Activated CD8-positive, alpha-beta memory T cell treated with anti-CD3 and anti-CD28 coated beads, Interleukin-2, amount 10 ng/mL, durations not matched to agents 7 days and 5 days (primary cell): ENCODE measurements at places on chromosomes 1 and 21. TPM values are rescaled to one million over a fixed set of nuclear protein-coding genes. Genes with fewer than 3 reads are reported as not detected.

GRCh38 chr1:194281376-194281775, 1095.0 kb upstream of the B3GALT2 start:
- no peak for DNase-seq

- DNase-seq, result no peak
Measured at GRCh38 chr1:210099921-210100320, 132.7 kb upstream of the SERTAD4 start.

- DNase-seq, result peak; percentile 67
Measured at GRCh38 chr1:26280333-26281042, 602 bp downstream of the SH3BGRL3 start.

DNA sequence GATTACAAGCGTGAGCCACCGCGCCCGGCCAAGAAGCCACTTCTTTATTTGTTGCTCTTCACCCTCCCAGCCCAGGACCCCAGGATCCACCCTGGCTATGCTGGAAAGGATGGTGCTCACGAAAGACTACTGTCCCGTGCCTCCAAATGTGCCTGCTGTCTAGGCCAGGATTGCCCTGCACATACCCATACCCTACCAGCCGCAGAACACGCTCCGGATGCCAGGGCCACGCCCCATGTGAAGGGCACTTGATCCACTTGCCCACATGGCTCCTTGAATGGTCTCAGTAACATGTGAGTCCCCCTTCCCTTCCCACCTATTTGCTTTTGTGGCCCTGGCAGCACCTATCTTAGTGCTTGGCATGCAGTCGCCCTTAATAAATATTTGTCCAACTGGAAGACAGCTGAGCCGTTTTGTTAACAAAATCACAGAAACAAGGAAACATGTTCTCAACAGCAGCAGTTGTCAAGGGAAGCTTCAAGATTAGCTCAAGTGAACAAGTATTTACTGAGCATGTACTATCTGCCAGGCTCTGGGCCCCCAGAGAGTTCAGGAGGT, 13.8 kb upstream of the UBXN10 start:
- DNase-seq, result no peak

- no peak for DNase-seq
Measured at GRCh38 chr1:227335242-227336020, 17.1 kb upstream of the CDC42BPA start.

GRCh38 chr1:29125788-29126187, 2.1 kb upstream of the TMEM200B start:
- DNase-seq, result no peak

- no peak for DNase-seq
Measured at GRCh38 chr1:98920441-98921110, 84.1 kb downstream of the PLPPR5 start.

GRCh38 chr1:47669081-47669585, 231.3 kb downstream of the FOXD2 start:
- DNase-seq, result peak; percentile 8

DNA sequence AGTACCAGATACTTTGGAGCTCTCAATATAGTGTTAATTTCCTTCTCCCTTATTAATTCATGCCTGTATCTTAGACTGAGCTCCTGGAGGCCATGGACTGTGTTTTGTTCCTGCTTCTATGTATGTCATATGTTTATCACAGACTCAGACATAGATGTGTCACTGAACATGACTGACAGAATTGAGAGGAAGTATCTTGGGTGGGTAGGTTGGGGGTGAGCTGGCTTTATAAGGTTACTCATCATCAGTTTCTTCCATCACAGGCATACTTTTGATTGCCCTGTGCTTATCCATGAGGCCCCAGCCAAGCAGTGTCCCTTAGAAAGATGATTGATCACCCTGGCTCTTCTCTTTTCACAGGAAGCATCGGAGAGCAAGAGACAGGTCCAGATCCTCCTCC, 5.6 kb upstream of the SH3D21 start:
- DNase-seq, result no peak

GRCh38 chr1:205451202-205451601, 4.6 kb downstream of the BLACAT1 start:
- DNase-seq, result no peak

- DNase-seq, result no peak
Measured at GRCh38 chr1:6635910-6636760, 11.5 kb downstream of the THAP3 start.

DNA sequence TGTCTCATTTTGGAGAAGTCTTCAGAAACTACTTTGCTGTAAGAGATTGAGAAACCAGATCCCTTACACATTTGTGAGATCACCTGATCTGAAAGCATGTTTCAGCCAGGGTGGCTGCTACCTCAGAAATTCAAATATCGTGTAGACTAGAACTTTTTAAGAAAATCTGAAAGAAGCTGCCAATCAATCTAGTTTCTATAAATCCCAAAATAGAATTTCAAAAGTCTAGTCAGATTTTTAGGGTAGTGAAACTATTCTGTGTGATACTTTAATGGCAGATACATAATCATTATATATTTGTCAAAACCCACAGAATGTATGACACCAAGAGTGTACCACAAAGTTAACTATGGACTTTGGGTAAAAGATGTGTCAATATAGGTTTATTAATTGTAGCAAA, 79.9 kb upstream of the PLPPR5 start:
- no peak for DNase-seq

DNA sequence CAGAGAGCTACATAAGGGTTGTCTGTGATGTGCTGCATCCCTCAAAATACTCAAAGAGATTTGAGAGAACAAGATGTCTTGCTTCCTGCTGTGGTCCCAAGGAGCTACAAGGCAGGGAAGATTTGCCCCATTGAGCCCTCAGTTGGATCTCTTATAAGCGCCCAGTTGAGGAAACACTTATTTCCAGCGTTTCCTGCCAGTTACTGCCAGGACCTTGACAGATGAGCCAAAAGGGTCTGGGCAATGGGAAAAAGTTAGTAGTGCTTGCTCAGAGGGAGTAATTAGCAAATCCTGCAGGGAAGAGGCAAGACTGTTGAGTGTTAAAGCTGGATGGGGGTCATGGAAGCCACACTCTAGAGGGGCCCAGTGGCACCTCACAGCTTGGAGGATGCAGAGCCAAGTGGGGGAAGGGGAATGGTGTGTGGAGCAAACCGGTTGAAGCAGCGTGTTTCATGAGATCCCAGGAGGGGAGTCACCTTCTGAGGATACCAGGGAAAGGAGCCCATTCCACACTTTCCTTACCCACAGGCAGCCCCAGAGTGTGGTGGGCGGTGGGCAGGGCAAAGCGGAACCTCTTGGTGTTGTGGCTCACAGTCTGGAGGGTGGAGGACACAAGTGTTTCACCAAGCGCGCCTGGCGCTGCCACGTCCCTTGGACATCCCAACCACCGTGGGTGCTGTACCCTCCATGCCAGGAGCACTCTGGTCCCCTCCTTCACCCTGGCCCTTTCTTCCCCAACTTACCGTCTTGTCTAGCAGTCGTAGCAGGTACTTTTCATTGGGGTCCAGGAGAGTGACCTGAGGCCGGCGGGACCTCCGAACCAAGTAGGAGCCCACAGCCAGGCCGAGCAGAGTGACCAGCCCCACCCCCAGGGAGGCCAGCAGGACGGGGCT, 805 bp downstream of the CYB5R1 start:
- no peak for DNase-seq

GRCh38 chr1:63977466-63977865, 203.6 kb downstream of the ROR1 start:
- DNase-seq, result no peak

GRCh38 chr1:91022518-91022929, 689 bp upstream of the ZNF644 start:
- DNase-seq, result no peak

- no peak for DNase-seq
Measured at GRCh38 chr1:244254467-244254866, 197.2 kb downstream of the ADSS2 start.

GRCh38 chr1:63148825-63149645, 173.3 kb upstream of the FOXD3 start:
- peak; percentile 41 for DNase-seq

DNA sequence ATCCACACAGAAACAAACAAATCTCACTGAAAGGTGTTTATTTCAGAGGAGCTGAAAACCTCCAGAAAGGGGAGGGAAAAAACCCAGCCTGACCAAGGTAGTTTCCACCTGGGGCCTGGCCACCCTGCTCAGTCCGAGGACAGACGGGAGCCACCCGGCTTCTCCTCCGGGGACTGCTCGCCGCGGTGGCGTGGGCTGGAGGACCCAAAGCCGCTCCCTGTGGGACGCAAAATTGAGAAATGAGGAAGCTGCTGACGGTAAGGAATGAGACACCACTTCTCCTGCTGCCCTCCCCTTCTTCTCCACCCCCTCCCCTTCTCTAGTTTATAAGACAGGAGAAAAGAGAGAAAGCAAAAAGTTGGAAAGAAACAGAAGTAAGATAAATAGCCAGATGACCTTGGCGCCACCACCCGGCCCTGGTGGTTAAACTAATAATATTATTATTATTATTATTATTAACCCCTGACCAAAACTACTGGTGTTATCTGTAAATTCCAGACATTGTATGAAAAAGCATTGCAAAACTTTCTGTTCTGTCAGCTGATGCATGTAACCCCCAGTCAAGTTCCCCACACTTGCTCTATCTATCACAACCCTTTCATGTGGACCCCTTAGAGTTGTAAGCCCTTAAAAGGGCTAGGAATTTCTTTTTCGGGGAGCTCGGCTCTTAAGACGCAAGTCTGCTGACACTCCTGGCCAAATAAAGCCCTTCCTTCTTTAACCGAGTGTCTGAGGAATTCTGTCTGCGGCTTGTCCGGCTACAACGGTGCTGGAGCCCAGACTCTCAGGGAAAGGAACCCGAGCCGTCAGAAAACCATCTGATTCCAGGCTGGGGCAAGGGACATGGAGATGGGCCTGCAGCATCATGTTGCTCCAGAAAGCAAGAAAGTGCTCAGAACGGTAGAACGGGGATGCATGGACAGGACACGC, 12.5 kb downstream of the ITGB2 start:
- DNase-seq, result no peak

DNA sequence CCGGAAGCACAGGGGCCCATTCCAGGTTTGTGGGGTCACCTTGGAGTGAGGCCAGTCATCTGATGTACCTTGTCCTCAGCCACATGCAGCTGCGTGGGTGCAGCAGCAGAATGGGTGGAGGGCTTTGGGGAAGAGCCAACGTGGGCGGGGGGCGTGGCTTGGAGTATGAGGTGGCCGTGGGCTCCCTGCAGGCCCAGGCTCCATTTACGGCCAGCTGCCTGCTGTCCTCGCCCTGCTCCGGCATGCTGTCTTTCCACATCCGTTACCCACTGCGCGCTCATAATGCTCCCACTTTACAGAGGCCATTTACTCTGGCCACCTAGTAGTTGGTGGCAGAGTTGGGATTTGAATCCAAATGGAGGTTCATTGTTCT, 27.8 kb upstream of the TINAGL1 start:
- DNase-seq, result no peak

GRCh38 chr21:38777531-38777930, 28.2 kb upstream of the ETS2 start:
- peak; percentile 52 for DNase-seq

DNA sequence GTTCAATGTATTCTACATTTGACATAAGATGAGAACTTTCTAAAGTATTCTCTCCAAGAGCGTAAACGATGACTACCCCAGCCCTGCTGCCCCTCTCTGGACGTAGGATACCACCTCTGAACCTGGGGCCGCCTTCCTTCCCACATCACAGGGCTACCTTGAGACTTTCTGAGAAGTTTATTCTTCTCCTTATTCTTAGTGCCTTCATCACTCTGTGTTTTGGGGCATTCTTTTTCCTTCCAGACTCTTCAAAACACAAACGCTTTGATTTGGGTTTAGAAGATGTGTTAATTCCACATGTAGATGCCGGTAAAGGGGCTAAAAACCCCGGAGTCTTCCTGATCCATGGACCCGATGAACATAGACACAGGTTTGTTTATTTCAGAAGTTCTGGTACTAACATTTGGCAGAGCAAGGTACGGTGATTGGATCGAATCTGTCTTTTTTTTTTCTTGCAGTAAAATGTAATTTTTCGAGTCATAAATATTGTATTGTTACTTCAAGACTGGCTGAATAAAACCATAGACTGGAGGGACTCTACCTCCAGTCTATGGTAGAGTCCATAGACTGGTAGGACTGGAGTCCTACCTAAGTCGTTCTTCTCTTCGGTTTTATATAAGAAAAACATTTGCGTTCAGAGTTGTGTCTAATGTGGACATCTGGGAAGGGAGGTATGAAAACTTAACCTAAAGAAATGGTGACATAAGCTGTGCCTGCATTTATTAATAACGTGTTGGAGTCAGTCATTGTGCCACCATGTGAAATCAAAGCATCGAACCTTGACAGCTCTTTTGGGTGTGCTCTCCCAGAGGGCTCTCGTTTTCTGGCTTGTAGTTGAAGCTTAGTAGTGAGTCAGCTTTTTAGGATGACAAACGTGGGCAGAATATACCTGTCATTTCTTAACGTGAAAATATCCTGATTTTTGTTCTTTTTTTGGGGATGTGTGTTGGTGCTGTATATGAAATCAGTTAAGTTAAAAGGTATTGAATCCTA, 1.2 kb downstream of the MAN1A2 start:
- no peak for DNase-seq

- no peak for DNase-seq
Measured at GRCh38 chr1:80929868-80930508, 870.7 kb upstream of the ADGRL2 start.

DNA sequence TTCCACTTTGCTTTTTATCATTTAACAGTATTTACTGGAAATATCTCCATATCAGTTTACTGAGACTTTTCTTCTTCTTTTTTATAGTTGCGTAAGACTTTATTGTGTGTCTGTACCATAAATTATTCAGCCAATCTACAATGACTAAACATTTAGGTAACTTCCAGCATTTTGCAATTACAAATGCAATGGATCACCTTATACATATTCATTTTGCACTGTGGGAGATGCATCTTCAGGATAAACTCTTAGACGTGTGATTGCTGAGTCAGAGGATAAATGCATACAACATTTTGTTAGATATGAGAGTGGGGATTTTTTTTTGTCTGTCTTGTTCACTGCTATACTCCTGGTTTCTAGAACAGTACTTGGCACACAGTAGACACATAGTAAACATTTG, 95.7 kb upstream of the GCLM start:
- DNase-seq, result no peak

DNA sequence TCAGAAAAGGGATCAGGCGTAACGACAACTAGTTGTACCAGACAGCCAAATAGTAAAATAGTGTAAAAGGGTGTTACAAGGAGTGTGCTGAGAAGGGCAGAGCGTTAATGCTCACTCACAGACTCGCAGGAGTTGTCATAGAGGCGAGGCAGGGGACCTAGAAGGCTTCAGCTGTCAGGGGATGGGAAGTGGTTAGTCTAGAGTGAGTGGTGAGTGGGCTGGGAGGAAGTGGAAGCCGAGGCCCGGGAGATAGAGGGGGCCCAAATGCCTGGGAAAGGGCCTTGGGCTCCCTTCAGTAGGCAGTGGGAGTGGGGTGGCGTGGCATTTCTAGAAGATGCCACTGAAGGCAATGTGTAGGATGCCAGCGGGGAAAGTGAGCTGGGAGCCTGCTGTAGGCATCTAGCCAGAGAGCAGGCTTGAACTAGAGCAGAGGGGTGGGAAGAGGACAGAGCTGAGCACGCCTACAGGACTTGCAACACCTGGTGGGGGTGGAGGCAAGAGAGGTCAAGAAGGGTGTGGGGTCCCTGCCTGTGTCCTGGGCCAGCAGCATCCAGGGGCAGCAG, 10.3 kb downstream of the SLC6A17 start:
- DNase-seq, result no peak

- DNase-seq, result no peak
Measured at GRCh38 chr1:63620671-63621070, 27.5 kb downstream of the PGM1 start.

- no peak for DNase-seq
Measured at GRCh38 chr1:77926561-77927357, 38.3 kb downstream of the NEXN start.

Gene TLR5
- total RNA-seq, result 0.09 TPM

Gene TENT5C
- 41.6 TPM for total RNA-seq

Gene DNALI1
- total RNA-seq, result 0.30 TPM

Gene MYOG
- not detected for total RNA-seq

Gene CHRNB2
- not detected for total RNA-seq

Gene PARP1
- total RNA-seq, result 185 TPM

Gene BRDT
- total RNA-seq, result not detected

Gene EXTL1
- not detected for total RNA-seq
